Stimulated activated CD4-positive, alpha-beta T cell treated with anti-CD3 and anti-CD28 coated beads, Interleukin-1b, Interleukin-23, amount 100 ng/mL, for 4 hours (primary cell): ENCODE measurements at places on chromosomes 13 and 19.

GRCh38 chr19:20660473-20661140 lies 764 bp downstream of the ZNF626 start:
- DNase-seq, result no peak

GRCh38 chr19:13652810-13653590 lies 111.3 kb upstream of the MRI1 start:
- DNase-seq, result no peak

GRCh38 chr19:50569938-50570540 lies 1.8 kb upstream of the LRRC4B start:
- no peak for DNase-seq

DNA sequence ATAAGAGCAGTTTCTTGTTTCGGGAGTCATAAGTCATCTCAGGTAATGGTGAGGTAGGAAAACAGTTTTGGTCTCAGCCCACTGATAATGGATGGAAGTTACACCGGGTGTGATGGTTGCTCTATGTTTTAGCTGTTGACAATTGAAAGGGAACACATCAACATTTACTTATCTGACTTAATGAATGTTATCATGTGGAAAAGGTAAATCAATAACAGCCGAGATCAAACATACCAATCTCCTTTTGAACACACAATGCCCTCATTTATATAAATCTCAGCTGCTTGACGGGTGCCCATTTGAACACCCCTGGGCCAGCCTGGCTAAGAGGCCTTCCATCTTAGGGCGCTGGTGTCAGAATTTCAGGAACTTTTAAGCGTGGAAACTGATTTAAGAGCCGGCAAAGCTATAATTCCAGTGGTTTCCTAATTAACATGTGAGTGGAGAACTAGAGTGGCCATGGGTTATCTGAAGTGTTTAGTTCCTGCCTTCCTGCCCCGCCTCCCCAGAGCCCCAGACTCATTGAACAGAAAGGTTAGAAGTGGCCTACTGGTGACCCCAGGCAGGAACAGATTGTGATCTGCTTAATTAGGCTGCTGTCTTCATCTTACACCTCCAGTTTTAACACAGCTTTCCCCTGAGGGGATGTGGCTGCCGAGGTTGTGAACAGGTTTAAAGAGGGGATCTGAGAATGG lies 572.7 kb downstream of the FGF9 start:
- DNase-seq, result no peak

DNA sequence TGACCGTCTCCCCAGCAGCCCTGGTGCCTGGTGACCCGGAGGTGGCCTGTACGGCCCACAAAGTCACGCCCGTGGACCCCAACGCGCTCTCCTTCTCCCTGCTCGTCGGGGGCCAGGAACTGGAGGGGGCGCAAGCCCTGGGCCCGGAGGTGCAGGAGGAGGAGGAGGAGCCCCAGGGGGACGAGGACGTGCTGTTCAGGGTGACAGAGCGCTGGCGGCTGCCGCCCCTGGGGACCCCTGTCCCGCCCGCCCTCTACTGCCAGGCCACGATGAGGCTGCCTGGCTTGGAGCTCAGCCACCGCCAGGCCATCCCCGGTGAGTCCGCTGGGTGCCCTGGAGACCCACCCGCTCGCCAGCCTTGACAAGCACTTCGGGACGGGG lies 2.2 kb downstream of the MADCAM1 start:
- DNase-seq, result no peak

DNA sequence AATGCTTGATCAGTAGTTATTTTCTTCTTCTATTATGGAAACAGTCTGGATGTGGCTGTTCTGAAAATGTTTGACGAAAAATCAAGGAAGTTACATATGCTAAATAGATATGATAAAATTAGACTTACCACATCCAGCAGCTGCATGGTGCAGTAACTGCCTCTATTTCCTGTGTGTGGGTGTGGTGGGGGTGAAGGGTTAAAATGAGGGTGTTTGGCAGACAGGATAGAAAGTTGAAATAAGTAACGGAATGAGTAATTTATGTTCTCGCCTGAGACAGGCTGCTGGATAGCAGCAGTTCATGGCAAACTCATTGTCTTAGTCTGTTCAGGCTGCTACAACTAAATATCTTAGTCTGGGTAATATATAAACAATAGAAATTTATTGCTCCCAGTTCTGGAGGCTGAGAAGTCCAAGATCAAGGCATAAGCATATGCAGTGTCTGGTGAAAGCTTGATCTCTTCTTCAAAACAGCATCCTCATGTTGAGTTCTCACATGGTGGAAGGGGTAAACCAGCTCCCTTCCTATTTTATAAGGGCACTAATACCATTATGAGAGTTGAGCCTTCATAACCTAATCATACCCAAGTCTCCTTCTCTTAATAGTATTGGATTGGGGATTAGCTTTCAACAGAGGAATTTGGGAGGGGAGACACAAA lies 1248.9 kb downstream of the SLITRK5 start:
- no peak for DNase-seq

DNA sequence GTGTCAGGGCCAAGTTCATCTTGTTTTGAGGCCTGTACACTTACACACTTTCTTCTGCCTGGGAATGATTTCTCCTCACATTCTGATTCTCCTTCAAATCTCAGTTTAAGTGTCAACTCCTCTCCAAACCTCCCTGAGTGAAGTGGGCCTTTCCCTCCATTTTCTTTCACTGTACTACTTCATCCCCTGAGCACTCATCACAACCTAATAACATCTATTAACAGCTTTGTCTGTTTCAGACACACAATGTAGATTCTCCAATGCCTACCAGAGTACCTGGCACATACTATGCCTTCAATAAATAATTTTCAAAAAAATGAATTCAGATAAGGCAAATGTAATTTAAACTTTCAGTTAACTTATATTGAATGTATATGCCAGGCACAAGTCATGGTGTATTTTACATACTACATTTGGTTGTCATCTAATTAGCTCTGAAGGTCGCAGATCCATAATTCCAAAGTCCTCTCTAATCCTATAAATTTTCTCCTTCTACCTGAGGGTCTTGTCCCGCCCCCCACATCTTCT lies 357 bp upstream of the COG6 start:
- no peak for DNase-seq

- DNase-seq, result no peak
Measured at GRCh38 chr19:1136621-1137317, 33.0 kb downstream of the GPX4 start.

DNA sequence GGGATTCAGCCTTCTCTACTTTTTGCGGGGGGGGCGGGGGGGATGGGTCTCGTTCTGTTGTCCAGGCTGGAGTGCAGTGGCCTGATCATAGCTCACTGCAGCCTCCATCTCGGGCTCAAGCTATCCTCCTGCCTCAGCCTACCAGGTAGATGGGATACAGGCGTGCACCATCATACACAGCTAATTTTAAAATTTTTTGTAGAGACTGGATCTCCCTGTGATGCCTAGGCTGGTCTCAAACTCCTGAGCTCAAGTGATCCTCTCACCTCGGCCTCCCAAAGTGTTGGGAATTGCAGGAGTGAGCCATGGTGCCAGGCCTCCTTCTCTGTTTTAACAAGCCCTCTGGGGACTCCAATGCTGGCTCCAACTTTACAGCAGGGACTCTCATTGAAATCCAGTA lies 569 bp upstream of the ZNF792 start:
- no peak for DNase-seq

DNA sequence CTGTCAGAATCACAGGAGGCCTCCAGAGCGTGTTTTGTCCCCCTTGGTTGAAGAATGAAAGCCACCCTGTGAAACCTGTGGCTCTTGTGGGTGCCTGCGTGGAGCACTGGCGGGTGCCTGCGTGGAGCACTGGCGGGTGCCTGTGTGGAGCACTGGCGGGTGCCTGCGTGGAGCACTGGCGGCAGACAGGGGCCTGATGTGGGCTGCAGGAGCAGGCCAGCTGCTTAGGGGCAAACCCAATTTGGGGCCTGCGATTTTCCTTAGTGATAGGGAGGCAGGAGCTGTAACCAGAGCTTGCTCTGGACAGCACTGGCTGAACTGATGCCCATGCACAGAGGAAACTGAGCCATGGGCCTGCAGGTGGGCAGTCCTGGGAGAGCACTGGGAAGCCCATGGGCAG lies 24.3 kb downstream of the ARHGEF7 start:
- DNase-seq, result no peak

GRCh38 chr13:29578300-29579085 lies 17.0 kb downstream of the SLC7A1 start:
- no peak for DNase-seq

GRCh38 chr19:47107202-47107952 lies 6.2 kb downstream of the ZC3H4 start:
- no peak for DNase-seq
